Hematopoietic multipotent progenitor cell treated with erythropoietin and hydrocortisone succinate and interleukin-3 and kit ligand, for 8 days (in vitro differentiated cells): ENCODE measurements at places on chromosomes 12 and 14.
A peak's percentile ranks its signal among the peaks of the same experiment; 100 is the strongest.

- DNase-seq = no peak
Observed at GRCh38 chr14:54577494-54577893, 10.6 kb downstream of the SAMD4A start.

DNA sequence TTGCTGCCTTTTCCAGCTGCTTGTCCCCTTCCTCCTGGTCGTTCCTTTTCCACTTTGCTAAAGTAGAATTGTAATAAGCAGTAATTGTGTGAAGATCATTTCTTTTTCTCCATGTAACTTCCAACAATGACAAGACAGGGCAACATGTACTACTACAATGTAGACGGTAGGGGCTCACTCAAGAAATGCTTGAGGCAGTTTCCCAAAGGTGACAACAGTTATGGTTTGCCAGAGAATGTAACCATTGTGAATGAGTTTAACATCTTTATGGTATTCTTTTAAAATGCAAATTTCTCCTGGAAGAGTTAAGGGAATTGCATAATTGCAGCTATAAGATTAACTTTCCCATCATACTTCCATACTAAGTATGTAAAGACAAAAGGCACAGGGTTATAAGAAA is 23.8 kb upstream of the PHLDA1 start:
- no peak for DNase-seq

DNA sequence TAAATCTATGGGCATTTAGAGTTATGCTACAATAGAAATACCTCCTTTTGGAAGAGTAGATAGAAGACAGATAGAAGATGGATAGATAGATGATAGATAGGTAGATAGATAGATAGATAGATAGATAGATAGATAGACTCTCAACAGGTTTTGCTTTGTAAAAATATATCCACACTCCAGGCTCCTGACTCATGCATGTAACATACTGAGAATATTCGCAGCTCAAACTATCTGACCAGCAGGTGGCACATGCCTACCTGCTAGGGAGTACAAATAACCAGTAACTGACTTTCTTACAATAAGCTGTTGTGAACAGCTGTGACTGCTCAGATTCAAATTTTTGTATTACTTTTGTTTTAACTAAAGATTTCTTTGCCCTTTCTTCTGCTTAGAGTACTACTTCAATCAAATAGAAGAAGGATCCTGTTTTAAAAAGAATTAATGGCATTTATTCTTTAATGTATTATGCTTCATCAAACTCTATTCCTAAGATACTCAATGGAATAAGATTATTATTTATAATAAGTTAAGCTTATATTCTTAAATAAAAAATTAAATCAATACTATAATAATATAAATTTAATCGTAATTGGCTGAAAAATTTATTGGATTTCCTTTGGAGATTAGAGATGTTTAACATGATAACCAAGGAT is 15.8 kb upstream of the CPNE8 start:
- DNase-seq = peak; percentile 79

GRCh38 chr12:25958428-25959070 is at the start of gene RASSF8:
RASSF8 (plus strand) TSS chr12:25958682; CDS start chr12:26055344, 96,662 bp downstream.
- DNase-seq = peak; percentile 23

DNA sequence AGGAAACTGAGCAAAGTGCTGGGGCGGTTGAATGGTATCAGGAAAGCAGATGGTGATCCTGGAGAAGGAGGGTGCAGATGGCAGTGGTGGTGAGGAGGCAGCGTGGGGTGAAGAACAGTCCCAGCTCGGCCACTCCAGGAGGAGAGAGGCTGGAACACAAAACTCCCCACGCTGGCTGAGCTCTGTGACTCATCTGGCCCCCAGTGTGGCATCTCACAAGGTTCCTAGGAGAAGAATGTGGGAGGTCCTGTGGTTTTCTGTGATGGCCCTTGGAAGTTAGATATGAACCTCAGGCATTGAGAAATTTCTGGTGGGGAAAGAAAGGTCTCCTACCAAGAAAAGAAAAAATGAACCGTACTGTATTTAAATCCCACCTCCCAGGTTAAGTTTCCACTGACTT is 8.0 kb upstream of the NRXN3 start:
- no peak for DNase-seq

GRCh38 chr12:114371250-114371649 is 34.7 kb downstream of the TBX5 start:
- no peak for DNase-seq

- no peak for DNase-seq
Observed at GRCh38 chr14:97707603-97708002, 910.4 kb downstream of the VRK1 start.

DNA sequence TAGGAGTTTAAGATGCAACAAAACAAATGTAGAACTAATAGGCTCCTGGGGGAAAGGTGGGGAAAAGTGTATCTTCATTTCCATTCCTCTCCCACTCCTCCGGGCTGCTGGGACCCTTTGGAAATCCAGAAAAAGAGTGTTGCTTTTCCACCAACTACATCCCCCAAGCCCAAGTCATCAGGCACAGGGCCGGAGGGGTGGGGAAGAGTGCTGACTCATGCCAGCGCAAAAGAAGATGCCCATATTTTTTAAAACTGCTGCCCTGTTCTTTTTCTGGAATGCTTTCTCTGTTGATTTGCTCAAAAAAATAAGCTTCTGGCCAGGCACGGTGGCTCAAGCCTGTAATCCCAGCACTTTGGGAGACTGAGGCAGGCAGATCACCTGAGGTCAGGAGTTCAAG is 70.9 kb downstream of the TBK1 start:
- no peak for DNase-seq

- DNase-seq = no peak
Observed at GRCh38 chr12:75979181-75979580, 52.4 kb downstream of the PHLDA1 start.

- DNase-seq = no peak
Observed at GRCh38 chr12:49843876-49844437, 1.1 kb upstream of the BCDIN3D start.

DNA sequence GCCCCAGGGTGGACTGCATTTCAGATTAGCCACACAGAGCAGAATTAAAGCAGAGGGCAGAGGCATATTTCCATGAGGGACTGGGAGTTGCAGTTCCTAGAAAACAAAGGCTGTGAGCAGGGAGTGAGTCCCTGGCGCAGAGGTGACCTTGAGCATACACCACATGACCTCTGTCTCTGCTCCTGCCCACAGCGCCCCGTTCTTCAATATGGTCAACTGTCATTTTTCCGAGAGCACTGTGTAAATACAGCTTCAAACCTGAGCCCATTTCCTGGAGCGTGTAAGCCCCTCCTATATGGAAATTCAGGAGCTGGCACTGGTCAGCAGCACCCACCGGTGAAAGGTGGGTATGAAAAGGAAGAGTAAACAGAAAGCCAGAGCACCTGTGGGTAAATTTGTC is 192.2 kb upstream of the PELI2 start:
- no peak for DNase-seq

GRCh38 chr14:77359626-77360025 is 17.3 kb downstream of the TMED8 start:
- no peak for DNase-seq

DNA sequence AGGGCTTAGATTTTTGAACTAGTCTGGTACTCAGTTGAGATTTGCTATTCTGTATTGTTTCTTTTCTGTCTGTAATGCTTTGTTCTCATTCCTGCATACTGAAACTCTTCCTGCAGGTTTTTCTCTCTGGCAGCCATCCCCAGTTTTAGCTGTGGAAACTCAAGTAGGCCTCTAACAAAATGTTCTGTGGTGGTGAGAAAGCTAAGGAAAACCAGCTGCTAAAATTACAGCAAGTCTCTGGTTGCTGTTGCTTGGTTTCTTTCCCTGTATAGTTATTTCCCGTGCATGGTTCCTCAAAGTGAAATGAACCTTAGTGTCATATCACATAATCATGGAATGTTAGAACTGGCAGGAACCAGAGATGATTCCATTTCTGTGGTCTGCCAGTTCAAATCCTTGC is 442.5 kb downstream of the NRXN3 start:
- no peak for DNase-seq

DNA sequence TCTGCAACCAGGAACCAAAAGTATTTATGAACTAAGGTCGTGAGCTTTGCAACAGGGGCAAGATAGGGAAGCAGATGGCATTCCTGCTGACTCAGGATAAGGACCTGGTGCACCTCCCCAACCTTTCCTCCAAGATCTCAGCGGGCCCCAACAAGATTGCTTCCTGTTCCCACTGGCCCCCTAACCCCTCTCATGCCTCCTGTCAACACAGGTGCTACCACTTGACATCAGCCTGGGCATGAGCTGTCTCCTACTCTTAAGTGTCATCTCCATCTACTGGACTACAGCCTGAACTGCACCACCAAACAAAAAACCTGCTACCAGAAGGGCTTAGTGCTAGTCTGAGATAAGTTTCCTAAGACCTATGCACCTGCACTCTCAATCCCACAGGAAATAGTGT is 32.7 kb downstream of the MED6 start:
- peak; percentile 78 for DNase-seq

- no peak for DNase-seq
Observed at GRCh38 chr14:68853749-68854148, 60.9 kb upstream of the ZFP36L1 start.

DNA sequence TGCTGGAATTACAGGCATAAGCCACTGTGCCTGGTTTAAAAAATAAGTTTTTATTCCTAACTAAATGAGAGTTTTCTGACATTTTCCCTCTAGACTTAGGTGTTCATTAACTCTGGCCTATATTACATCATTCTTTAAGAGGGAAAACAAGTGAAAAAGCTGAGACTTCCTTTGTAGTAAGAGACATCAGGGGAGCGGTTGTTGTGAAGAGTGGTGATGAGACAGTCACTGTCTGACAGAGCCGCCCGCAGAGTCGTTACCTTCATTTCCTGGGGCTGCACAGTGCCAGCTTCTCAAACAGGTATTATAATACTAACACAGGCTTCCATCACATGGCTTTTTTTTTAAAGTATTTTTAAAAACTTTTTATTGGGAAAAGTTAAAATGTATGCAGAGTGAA is 19.7 kb upstream of the TDRD9 start:
- no peak for DNase-seq

GRCh38 chr14:104895207-104895785 is 29.4 kb upstream of the PLD4 start:
- no peak for DNase-seq

DNA sequence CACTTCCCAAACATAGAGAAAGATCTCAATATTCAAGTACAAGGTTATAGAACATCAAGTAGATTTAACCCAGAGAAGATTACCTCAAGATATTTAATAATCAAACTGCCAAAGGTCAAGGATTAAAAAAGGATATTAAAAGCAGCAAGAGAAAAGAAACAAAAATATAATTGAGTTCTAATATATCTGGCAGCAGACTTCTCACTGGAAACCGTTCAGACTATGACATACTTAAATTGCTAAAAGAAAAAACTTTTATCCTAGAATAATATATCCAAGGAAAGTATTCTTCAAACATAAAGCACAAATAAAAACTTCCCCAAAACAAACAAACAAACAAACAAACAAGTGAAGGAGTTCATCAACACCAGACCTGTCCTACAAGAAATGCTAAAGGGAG is 92.4 kb downstream of the FSCB start:
- no peak for DNase-seq

DNA sequence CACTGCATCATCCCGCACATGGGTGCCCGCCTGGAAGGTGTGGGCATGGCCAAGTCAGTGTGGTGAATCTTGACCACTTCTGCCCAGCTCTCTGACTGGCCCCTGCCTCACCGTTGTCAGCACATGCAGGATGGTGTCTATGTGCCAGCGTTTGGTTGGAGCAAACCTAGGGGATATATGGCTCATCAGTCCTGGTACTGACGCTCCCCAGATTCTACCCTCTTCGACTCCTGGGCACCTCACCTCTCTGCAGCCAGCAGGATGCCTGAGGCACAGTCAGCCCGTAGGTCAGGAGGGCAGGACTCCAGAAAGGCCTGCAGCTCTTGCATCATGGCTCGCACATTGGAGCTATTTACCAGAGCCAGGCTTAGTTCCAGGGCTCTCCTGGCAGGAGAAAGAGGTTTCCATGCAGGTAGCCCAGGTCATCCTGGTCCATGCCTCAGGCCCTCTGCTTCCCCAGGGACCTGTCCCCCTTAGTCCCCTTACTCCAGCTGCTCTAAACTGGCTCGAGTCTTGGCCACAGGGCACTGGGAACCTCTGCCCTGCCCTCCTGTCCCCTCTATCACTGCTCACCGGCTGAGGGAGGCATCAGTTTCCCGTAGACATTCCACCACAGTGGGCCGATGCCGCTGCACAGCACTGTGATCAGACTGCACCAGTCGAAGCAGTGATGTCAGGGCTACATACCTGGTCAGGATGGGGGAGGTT is 4.0 kb downstream of the AP1G2 start:
- no peak for DNase-seq

- DNase-seq = no peak
Observed at GRCh38 chr12:81095501-81096232, 17.8 kb downstream of the ACSS3 start.

GRCh38 chr12:47839214-47839876 is 19.6 kb upstream of the HDAC7 start:
- DNase-seq = no peak

- DNase-seq = no peak
Observed at GRCh38 chr12:57135527-57136326, 7.4 kb downstream of the LRP1 start.

DNA sequence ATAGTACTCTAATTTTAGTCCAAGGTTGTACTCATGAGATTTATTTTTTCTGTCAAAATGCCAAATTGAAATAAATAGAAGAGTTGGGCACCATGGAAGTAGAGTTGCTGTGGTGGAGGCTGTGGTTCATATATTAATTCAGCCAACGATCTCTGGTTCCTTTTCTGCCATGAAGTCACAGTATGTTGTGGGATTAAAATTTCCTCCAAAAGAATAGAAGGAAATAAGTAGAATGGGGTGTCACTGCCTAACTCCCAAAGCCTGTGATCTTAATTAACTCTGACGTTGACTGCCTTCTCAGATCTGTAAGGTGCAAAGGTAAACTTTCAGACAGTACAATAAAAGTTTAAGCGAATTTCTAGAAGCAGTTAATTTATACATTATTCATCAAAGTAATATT is 37.6 kb upstream of the FBXO34 start:
- no peak for DNase-seq

DNA sequence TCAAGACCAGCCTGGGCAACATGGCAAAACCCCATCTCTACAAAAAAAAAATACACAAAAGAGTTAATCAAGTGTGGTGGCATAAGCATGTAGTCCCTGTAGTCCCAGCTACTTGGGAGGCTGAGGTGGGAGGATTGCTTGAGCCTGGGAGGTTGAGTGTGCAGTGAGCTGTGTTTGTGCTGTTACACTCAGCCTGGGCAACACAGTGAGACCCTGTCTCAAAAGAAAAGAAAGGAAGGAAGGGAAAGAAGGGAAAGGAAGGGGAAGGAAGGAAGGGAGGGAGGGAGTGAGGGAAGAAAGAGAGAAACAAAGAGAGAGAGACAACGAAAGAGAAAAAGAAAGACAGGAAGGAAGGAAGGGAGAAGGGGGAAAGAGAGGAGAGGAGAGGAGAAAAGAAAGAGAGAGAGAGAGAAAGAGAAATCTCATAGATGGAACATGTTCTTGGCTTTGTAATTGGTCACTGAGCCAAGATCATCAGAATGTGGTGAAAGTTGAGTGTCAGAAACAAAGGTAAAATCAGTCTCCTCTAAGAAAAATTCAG is 26.8 kb upstream of the NAP1L1 start:
- no peak for DNase-seq

- no peak for DNase-seq
Observed at GRCh38 chr12:68341822-68342221, 9.7 kb upstream of the MDM1 start.

- DNase-seq = no peak
Observed at GRCh38 chr14:61885203-61885961, 123.2 kb downstream of the SNAPC1 start.
